ENCODE measurements at places on chromosomes 6 and 20.

DNA sequence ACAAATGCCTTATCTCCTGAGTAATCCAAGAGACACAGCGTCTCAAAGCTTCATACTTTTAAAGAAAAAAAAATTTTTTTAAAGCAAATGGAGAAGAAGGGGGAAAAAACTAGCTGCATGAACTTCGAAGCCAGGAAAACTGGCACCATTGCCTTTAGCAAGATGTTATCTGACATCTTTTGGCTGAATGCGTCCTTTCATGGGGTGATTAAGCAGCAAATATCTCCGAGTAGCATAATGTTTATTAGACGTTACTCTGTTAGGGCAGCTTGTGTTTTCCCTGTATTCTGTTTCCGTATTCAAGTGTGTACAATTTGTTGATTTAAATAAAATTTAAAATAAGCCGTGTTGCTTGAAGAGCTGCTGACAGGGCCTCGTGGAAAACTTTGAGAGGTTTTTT, 76.5 kb upstream of the TSHZ2 start:
- no peak for DNase-seq

DNA sequence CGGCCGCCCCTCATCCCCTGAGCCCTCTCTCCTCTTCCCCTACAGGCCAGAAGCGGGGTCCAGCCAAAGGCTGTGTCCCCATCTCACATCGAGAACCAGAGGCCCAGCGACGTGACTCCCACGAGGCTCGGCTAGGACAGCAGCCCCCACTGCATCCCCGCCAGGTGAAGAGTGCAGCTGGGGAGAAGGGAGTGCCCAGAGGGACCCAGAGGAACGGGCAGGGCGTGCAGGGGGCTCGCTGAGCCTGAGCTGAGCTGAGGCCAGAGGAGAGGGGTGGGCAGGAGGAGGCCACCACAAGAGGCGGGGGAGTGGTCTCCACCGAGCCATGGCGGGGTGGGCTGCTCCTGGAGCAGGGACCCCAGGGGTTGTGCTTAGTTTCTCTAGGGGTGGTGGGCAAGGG, 32.6 kb downstream of the KCNQ2 start:
- no peak for DNase-seq

GRCh38 chr6:168992446-168993144, 261.1 kb downstream of the THBS2 start:
- DNase-seq: no peak

DNA sequence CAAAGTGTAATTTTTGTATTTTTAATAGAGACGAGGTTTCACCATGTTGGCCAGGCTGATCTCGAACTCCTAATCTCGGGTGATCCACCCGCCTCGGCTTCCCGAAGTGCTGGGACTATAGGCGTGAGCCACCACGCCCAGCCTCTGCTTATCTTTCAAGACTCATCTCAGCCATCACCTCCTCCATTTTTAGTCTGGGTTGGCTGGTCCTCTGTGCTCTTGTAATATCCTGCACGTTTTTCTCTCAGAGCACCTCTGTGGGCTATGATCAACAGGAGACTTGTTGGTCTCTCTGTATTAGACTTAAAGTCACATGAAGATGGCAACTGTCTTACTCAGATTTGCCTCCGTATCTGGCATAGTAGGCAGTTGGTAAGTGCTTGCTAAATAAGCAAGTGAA, 7.6 kb downstream of the NOTCH4 start:
- no peak for DNase-seq

DNA sequence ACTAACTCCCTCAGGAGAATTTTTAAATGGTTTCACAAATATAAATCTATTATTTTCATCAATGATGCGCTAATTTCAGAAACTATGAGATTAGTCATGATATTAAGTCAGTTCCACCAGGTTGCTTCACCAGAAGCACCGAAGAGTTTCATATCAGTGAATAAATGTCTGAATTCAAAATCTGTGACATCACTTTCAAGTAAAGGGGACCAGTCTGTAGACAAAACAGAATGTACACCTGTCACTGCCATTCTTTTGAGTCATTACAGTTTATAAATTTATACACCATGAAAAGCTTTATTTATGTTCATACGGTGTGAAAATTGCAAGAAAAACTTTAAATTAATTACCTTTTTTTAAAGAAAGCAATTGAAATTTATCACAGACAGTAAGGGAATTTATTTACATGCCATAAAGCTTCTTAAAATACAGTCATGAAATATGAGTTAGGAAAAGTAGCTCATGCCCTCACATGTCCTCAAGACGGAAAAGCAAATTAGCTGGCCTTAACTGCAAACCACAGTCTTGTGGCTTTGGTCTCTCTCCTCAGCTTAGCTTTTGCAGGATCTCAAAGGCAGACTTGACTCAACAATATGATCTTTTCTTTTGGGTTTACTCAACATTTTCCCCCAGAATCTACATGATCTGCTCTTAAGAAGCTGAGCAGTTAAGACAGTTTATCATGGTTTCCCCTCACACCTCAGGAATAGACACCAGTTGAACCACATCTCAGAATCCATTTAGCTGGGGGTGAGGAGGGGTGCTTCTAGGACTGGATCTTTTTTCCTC, 177.7 kb upstream of the MCHR2 start:
- no peak for DNase-seq

DNA sequence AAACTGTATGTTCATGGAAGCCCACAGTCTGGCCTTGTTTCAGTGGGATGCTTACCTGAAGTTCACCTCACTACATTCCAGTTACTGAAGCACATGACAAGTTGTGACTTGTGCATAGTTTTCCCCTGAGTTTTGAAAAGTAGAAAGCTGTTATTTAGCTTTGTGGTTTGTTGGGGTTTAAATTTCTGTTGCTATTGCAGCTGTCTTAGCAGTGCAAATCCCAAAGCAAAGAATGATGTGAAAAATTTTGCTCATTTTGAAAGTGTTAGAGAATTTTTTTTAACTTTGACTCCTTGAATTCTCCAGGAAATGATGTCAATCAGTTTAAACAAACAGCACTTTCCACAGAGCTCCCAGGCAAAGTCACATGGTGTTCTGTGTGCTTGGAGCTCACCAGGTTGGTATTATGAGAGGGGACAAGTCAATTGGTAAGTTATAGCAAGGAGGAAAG, 268.4 kb downstream of the ADGRG6 start:
- no peak for DNase-seq

DNA sequence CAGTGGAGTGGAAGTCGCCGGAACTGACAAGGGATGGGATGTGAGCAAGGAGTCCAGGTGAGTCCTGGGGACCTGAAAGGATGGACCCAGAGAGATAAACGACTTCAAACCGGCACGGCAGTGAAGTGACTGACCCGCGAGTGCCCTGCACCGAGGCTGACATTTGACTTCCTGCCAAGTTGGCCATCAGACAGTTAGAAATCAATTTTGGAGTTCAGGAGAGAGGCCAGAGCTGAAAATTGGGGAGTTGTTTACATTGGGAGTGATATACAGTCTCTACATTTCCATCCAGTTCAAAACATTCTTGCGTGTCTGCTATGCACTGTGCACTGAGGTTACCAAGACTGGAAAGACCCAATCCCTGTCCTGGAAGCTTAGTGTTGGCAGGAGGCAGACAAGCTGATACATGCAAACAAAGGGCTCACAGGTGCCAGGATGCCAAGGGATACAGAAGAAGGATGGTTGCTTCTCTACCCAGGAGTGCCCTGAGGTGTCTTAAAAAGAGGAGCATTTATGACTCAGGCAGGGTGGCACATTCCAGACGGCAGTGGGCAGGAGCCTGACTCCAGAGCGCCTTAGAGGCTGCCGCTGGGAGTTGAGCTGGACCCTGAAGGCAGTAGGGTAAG, 186.6 kb downstream of the MTHFD1L start:
- no peak for DNase-seq

DNA sequence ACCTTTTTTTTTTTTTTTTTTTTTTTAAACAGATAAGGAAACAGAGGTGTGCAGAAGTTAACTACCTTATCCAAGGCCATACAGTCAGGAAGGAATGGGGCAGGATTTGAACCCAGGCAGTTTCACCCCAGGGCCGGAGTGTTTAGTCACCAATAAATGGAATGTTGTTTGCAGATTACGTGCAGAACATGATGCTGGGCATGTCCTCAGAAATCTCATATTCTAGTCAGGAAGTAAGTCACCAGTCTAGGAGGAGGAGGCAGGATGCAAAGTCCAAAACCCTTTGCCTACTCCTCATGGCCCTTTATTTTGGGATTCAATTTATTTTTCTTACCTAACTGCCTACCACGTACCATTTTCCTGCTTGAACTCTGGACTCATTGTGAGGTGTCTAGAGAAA, 57.1 kb upstream of the LRRC1 start:
- DNase-seq: no peak

GRCh38 chr20:47725248-47725973, 59.9 kb downstream of the SULF2 start:
- peak; percentile 74 for DNase-seq

- no peak for DNase-seq
Observed at GRCh38 chr6:146598772-146599405, at the start of gene ADGB. TSS of gene ADGB (plus strand) at chr6:146598972. CDS start at chr6:146599041, 69 bp downstream.

DNA sequence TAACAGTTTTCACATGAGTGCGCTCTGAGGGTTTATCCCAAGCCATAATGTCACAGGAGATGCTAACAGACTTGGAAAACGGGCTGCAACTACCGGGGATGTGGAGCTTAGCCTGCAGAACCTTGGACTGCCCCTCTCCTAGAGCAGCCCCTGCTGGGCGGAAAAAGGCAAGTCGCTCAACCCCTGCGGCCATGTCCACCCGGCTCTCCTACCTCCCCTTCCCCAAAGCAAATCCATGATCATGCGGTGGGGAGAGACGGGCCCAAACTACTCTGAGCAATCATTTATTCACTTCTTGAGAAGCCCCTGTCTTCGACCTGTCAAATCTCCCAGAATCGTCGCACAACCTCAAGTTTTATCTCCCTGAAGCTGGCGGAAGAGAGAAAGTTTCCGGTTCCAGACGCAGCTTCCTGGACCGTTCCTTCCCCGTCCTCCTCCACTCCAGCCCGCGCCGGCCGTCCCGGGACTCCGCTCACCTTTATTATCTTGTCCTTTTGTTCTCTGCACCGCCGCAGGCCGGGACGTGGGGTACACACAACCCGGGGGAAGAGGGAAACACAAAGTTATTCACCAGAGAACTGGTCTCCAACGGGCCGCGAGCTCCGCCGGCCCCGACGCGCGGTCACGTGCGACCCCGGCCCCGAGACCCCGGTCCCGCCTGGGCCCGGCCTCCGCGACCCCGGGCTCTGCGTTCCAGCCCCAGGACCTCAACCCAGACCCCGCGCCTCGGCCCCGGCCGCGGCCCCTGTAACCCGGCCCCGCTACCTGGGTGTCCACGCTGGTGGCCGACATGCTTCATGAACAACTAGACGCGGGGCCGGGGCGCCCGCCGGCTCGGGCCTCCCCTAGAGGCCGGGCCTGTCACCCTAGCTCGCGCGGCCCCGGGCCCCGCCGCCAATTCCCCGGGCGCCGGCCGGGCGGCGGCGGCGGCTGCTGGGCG, 560 bp downstream of the YTHDF1 start:
- no peak for DNase-seq

DNA sequence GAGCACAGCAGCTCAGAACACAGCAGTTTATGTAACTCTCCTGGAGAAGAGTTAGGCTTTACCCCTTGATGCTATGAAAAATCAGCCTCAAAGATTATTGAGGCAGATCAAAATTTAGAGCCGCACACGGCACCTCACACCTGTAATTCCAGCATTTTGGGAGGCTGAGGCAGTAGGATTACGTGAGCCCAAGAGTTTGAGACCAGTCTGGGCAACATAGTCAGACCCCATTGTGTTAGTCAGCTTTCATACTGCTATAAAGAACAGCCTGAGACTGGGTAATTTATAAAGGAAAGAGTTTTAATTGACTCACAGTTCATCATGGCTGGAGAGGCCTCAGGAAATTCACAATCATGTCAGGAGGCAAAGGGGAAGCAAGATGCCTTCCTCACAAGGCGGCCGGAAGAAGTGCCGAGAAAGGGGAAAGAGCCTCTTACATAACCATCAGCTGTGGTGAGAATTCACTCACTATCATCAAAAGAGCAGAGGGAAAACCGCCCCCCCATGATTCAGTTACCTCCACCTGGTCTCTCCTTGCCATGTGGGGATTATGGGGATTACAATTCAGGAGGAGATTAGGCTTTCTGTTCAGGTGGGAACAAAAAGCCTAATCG, 87.7 kb downstream of the SGK1 start:
- DNase-seq: no peak

GRCh38 chr20:63668351-63668750, 10.2 kb downstream of the RTEL1 start:
- DNase-seq: no peak

All from activated CD4-positive, alpha-beta T cell treated with anti-CD3 and anti-CD28 coated beads for 4 hours (primary cell).